ENCODE measurements at places on chromosomes 16 and 17.

- DNase-seq, result no peak
Measured at GRCh38 chr16:84851192-84852127, 31.7 kb downstream of the CRISPLD2 start.

GRCh38 chr17:732067-732901, at the start of gene TLCD3A:
TLCD3A (plus strand) TSS chr17:732596; CDS start chr17:732648, 52 bp downstream.
- no peak for DNase-seq

DNA sequence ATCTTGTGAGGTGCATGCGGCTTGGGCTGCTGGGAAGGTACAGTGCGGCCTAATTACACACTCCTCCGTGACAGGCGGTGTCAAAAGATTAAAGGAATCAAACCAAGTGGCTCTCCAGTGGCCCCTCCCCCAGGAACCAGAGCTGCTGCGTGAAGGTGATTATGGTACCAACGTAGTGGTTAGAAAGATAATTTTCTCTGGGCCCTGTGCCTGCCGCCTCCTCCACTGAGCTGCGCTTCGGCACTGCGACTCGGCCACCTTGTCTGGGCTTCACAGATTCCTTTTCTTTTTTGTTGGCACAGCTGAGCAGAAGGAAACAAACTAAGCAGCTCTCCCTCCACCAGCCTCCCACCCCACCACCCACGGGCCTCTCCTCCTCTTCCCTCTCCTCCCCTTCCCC, 113.2 kb upstream of the SDK2 start:
- DNase-seq, result no peak

DNA sequence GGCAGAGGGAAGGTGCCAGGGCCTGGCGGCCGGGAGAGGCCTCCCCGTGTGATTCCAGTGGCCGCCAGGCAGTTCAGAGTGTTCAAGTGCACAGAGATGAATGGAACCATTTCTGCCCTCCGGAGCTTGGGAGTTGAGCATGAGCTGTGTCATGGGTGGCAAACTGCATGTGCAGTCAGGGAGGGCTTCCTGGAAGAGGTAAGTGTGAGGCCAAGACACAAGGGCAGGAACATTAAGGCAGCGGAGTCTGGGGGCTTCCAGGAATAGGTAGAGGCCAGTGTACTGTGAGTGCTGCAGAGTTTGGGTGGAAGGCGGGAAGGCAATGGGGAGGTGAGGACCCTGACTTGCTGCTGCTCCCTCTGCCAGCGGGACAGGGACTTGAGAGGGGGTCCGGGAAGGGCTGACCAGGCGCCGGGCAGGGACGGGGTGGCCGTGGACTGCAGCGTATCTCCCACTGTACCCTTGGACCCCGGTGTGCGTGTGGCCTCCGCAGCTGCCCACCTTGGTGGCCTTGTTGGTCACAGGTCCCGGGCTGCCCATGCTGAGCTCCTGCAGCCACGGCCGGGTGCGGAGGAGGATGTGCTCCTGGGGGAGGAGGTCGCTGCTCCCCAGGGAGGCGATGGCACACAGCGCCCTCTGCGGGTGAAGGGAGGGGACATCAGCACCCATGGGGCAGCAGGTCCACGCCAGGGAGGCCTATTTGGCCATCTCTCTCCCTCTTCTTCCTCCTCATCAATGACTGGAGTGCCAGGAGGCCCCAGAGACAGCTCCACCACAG, 7.5 kb upstream of the CEP131 start:
- DNase-seq, result no peak
